ENCODE measurements at places on chromosomes 11 and 22.

DNA sequence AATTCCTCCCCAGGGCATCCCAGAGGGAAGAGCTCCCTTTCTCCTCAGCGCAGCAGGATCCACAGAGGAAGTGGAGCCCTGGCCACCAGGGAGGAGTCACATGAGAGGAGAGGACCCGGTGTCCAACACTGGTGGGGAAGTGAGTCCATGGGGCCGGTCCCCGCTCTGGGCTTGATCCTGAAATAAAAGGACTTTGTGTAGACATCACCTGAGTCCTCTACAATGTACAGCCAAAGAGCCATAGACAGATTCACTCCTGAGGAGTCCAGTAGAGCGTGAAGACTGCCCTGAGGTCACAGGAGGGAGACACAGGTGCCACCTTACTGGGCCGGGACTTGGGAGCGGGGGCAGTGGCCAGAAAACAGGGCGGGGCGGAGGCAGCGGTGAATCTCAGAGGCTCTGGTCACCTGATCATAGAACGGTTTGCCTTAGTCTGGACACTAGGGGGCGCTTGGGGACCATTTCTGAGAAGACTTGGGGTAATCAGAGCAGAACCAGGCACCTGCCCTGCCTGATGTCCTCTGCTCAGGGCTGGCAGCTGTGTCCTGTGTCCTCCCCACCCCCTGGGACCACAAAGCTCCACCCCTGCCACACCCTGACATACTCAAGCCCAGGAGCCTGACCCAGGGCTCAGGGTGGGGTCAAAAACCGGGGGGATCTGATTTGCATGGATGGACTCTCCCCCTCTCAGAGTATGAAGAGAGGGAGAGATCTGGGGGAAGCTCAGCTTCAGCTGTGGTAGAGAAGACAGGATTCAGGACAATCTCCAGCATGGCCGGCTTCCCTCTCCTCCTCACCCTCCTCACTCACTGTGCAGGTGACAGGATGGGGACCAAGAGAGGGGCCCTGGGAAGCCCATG is 112.7 kb downstream of the VPREB1 start:
- peak; percentile 9 for DNase-seq

DNA sequence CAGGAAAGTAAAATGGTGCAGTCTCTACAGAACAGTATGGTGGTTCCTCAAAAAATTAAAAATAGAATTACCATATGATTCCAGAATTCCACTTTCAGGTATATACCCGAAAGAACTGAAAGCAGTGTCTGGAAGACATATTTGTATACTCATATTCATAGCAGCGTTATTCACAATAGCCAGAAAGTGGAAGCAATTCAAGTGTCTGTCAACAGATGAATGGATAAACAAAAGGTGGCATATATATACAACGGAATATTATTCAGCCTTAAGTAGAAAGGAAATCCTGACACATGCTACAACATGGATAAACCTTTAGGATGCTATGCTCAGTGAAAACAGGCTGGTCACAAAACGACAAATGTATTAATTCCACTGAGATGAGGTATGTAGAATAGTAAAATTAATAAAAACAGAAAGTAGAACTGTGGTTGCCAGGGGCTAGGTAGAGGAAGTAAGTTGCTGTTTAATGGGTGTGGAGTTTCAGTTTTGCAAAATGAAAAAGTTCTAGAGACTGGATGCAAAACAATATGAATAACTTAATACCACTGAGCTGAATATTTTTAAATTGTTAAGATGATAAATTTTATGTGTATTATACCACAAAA is 14.5 kb downstream of the SAA1 start:
- DNase-seq, result no peak

DNA sequence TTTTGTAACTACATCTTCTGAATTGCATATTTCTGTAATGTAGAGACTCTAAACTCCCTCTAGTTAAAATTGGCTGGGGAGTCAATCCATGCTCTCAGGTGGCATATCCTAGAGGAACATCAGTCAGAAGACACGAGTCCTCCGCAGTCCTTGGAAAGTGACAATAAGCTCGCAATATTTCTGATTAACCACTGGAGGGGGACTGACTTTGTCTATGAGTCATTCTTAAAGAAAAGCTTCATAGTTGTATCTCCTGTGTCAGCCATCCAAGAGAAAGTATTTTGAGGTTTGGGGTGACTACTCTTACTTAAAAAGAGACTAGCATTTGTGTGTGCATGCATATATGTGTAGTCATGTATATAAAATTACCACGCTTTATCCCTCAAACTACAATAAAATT is 60.2 kb downstream of the SLN start:
- no peak for DNase-seq

GRCh38 chr22:30097861-30098260 is 17.6 kb downstream of the HORMAD2 start:
- no peak for DNase-seq

DNA sequence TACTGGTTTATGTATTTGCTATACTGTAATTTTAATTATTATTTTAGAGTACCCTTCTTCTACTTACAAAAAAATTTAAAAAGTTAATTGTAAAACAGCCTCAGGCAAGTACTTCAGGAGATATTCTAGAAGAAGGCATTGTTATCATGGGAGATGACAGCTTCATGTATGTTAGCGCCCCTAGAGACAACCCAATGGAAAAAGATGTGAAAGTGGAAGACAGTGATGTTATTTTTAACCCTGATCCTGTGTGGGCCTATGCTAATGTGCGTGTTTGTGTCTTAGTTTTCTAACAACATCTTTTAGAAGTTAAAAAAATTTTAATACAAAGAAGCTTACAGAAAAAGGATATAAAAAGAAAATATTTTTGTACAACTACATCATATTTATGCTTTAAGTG is 205.0 kb downstream of the FAM76B start:
- DNase-seq, result no peak

All from non-pigmented ciliary epithelial cell (primary cell).